ENCODE measurements at places on chromosomes 7 and 10. TPM values are rescaled to one million over a fixed set of nuclear protein-coding genes. Genes with fewer than 3 reads are reported as not detected.
A peak's percentile ranks its signal among the peaks of the same experiment; 100 is the strongest.

GRCh38 chr10:100043796-100044195 lies 34.0 kb upstream of the DNMBP start:
- DNase-seq: no peak

GRCh38 chr7:41588341-41588740 lies 114.5 kb downstream of the INHBA start:
- DNase-seq: no peak

- no peak for DNase-seq
These were observed 81.7 kb downstream of the RNF216 start for GRCh38 chr7:5699467-5700384.

DNA sequence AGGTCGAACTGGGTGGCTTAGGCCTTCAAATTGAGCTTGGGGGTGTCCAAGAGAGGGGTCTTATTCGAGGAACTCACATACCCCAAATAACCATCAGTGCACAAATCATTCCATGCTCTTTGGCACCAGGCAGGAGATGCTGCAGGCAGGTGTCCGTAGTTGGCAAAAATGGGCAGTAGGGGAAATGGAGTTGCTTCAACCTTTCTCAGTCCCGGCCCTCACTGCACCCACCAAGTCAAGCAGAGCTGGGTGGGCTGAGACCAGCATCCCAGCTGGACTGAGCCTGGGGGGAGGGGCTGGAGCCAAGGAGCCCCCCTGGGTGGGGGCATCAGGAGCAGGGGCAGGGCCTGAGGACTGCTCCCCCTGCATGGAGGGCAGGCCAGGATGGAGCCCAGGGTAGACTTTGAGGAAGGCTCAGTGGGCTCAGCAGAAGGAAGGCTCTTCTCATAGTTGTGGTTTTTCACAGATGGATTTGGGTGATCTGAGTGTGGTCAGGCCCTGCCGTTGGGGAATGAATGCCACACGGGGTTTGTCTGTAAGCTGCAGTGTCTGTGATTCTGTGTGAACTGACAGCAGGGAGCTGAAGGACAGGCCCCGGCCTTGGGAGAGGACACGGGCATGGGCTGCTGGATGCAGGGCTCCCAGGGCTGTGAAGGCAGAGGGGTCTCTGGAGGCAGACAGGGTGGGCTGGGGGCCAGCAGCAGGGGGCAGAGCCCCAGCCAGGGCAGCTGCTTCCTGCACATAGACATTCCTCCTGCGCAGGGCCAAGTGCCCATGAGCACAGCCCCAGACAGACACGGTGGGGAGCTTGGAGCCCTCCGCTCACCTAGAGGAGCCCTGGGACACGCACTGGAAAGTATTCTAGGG lies 144.5 kb downstream of the ADCY1 start:
- no peak for DNase-seq

DNA sequence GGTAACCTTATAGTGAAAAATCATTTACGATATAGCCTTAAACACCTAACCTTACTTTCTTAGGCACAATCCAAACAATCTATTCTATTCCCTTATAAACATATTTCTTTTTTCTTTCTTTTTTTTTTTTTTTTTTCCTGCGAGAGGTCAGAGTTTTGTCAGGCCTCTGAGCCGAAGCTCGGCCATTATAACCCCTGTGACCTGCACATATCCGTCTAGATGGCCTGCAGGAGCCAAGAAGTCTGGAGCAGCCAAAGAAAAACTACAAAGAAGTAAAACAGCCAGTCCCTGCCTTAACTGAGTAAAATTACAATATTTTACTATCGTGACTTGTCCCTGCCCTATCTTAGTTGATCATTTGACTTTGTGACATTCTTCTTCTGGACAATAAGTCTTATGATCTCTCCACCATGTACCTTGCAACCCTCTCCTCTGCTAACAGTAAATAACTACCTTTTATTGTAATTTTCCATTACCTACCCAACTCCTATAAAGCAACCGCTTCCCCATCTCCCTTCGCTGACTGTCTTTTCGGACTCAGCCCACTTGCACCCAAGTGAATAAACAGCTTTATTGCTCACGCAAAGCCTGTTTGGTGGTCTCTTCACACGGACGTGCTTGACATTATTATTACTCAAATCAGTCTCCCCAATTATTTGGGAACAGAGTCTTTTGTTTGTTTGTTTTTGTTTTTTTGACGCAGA lies 64.5 kb downstream of the AOAH start:
- DNase-seq: no peak

DNA sequence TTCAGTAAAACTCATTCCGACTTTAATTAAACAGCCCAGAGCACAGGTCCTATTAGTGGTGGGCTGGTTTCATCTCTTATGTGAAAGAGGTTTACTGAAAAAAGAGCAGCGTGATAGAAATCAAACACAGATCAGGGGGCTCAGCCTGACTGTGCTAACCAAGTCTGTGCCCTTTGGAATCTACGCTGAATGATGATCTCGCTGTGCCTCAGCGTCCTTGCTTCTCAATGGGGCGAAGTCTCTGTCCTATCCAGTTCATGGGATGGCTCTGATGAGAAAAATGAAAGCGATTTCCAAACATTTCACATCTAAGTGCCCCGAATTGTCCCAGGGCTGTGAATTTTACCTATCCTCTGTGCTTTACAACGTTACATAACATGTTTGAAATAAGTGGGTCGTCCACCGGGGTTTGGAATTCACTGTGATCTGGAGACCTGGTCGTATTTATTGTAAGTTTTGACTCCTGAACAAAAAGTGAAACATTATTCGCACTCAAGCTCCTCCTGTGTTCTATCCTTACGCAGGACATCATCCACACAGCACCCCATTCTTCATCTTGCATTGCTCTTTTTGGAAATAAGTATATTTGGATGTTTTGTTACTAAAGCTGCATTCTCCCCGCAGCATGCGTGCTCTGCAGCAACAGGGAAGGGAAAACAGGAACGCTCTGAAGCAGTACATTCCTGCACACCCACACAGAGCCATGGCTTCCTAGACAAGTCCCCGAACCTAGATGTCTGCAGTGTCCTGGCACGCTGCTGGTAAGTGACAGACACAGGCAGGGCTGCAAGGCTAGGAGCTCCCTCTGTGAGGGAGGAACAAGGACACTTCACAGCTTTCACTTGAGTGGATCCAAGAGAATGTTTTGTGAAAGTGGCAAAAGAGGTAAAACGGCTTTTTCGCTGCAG lies 83.5 kb downstream of the SLC37A3 start:
- DNase-seq: no peak

DNA sequence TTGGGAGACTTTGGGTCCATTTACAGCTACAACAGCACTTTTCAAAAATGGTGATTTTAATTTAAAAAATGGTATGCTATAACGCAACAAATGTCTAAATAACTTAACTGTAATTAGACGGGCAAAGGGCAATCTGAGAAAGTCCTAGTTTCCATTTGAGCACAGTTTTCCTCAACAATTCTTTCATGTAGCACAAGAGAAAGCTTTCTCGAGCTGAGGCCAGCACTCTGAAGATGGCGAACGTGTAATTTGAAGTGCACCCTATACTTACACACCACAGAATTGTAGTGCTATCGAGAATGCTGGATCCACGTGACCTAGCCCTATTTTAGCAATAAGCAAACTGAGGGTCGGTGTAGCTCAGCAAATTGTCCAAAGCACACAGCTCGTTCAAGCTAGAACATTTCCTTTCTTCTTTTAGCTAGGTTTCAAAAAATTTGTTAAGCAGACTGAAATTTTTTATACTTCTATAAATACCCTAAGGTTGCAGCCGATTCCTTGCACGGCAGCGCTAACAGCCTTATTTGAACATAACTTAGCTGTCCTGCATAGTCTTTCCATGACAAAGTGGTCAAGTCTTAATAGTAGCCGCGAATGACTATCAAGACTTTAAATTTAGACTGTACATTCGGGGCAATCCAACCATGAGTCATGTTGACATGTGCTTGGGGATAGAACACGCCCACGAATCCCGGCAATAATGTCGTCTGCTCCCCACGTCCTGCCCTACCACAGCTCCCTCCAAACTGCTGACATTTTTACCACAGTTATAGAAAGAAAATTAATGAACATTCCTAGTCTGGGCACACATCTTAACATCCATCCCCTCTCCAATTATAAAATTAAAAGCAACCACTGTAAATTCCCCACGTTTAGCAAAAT lies 10.0 kb downstream of the KLF6 start:
- no peak for DNase-seq

- no peak for DNase-seq
These were observed 25.5 kb downstream of the OGDHL start for GRCh38 chr10:49736564-49737113.

DNA sequence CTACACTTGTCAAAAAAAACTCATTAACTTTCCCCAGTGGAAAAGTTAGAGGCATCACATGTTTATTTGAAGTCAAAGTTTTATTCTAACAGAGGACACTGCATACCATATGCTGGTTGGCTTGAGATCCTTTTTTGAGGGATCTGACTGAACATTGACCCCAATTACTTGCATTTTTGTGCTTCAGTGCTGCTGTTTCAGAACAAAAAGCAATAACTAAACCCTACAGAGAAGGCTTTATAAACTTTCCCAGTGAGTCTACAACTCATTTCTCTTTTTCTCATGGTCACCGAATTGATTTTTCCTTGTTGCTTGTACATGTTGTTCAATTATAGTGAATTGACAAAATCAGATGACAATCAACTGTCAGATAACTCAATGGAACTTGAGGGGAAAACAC lies 69.3 kb upstream of the PHYHIPL start:
- DNase-seq: no peak

DNA sequence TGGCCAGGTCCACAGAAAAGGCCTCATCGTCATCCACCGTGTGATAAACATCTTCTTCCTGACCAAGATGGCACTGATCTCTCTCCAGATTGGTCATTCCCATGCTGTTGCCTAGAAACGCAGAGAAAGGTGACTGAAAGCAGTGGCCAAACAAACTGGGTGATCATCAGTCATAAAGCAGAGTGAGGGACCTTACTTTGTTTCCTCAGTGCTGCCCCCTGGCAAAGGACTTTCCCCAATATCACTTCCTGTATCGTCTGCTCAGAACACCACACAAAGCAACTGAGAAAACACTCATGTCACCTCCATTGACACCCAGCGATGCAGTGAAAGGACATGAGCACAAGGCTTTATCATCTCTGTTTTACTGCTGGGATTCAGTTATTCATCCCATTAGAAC lies 40.0 kb upstream of the TM9SF3 start:
- peak; percentile 15 for DNase-seq

- DNase-seq: no peak
These were observed 49.2 kb downstream of the RHOBTB1 start for GRCh38 chr10:60894786-60895185.

- DNase-seq: peak; percentile 85
These were observed at the start of gene ICA1 for GRCh38 chr7:8261711-8262695. Gene ICA1 (minus strand): TSS chr7:8262167. CDS start chr7:8235926, 26,241 bp downstream.

DNA sequence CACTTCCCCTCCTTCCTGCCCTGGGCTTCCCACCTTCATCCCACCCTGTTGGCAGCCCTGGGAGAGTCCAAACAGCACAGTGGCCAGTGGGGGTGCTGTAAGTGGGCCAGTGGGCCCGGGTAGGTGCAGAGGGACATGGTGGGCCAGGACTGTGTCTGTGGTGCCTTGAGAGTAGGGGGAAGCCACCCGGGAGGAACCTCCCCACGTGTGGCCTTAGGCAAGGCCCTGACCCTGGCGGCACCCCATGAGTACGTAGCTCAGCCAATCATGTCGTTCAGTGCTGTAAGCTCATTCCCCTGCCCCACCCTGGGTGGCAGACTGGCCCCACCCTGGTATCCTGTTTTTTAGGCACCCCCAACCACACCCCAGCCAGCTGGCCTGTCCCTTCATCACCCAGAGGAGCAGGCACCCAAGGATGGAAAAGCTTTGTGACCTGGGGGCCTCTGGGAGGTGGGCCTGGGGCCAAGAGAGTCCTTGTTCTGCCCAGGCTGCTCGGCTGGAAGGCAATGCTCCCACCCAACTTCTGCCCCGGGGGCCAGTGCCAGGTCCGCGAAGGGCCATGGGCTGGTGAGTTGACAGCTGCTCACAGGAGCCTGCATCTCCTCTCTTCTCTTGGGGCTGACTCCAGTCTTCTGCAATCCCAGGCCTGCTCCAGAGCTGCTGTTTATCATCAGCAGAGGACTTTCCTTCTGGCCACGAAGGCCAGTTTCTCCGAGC lies 41.6 kb downstream of the TSPAN15 start:
- no peak for DNase-seq

DNA sequence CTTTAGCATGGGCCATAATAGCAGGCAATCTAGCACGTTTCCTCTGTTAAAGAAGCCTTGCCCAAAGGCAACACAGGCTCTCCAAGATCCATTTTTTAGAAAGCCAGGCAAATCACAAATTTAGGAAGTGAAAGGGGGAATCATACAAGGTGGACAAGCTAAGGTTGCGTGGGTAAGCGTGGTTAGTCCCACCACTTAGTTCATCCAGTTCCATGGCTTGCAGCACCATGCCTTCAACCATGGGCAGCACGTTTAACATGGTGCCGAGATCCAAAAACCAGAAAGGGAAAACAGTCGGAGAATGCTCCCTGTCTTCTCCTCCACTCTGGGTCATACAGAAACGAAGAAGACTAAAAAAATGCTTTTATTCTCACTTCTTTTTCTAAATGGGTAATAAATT lies 234.4 kb upstream of the IMMP2L start:
- DNase-seq: no peak

GRCh38 chr7:148982654-148983199 lies 45.6 kb downstream of the PDIA4 start:
- DNase-seq: no peak

The PDE6C gene
- not detected for total RNA-seq

The AKR1B1 gene
- 52.8 TPM for total RNA-seq

The SYT15B gene
- total RNA-seq: not detected

The SPAM1 gene
- total RNA-seq: not detected

The CYP3A7 gene
- 0.18 TPM for total RNA-seq

The H2BK1 gene
- not detected for total RNA-seq
